Activated T-helper 1 cell treated with anti-CD3 and anti-CD28 coated beads, Interleukin-2, amount 50 U/mL, for 16 hours (primary cell): ENCODE measurements at places on chromosomes 12 and 14.

GRCh38 chr12:90205165-90205564 is 496.5 kb upstream of the ATP2B1 start:
- DNase-seq: no peak

DNA sequence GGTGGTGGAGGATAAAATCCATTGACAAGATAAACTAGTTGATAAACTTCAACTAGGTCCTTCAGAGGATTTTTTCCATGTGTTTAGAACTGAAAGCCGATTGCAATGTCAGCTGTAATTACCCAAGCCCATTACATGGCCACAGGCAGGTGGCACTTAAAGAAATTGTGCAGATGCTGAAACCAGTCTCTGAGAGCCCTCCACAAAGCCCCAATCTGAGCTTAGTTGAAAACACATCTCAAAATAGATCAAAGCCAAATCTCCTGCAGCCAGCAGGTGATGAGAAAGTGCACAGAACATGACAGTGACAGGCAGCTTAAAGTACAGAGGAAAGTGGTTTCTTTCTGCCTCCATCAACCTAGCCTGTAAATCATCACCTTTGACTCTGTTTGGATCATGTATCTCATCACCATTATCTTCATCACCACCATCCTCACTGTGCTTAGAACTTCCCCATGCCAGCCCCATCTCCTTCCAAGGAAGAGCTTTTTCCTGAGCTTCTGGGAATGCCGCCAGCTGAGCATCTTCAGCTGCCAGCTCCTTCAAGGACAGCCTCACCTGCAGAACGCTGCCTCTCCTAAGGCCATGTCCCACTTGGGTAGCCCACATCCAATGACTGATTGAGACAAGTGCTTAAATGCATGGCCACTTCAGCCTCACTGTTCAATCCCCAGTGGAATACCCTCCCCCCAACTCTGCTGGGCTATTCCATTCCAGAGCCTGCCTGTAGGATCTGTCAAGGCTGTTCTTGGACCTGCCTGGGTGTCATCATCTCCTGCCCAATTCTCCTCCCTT is 219.5 kb upstream of the TMEM132C start:
- no peak for DNase-seq

- no peak for DNase-seq
Observed at GRCh38 chr12:56836800-56837663, 73.9 kb downstream of the HSD17B6 start.

- DNase-seq: no peak
Observed at GRCh38 chr12:2057041-2057794, 4.4 kb downstream of the CACNA1C start.

DNA sequence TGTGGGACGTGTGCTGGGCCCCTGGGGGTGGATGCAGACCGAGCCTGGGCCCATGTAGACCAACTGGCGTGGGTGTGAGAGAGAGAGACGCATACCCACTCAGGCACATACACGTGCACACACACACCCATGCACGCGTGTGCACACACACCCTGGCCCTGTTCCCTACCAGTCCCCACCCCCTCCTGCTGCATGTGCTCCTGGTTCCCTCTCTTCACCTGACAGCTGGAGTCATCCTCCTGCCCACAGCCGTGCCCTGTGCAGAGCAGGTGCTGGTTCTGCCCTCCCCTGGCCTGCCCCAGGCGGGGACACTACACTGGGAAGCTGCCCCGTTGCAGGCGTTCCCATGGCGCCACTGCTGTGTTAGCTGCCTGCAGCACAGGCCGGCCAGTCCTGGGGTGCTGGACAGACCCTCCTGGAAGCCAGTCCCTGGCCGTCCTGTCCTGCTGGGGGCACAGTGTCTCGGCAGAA is 18.5 kb downstream of the PACS2 start:
- DNase-seq: no peak

- DNase-seq: no peak
Observed at GRCh38 chr14:100333311-100333710, 10.2 kb downstream of the SLC25A47 start.

- no peak for DNase-seq
Observed at GRCh38 chr14:50529288-50530179, 2.8 kb downstream of the MAP4K5 start.

- DNase-seq: no peak
Observed at GRCh38 chr12:92400006-92400405, 254.4 kb upstream of the BTG1 start.

- no peak for DNase-seq
Observed at GRCh38 chr14:93987376-93987775, 9.7 kb upstream of the CCDC197 start.

DNA sequence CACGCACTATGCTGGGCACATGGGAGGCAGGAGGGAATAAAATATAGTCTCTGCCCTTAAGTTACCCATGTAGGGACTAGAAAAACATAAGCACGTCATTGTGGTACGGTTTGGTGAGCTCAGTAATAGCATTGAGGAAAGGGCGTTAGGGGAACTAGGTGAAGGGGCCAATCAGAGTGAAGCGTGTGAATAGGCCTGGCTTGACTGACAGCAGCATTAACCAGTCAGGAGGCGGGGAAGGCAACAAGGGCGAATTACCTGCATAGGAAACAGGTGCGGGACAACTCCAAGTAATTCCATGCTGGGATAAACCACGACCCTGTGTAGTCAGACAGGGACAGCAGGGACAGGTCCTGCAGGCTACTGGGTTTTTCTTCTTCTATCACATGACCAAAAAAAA is 107.7 kb downstream of the UNC79 start:
- no peak for DNase-seq
